NCI-H524 (cell line): ENCODE measurements at places on chromosomes 13 and 19.

GRCh38 chr19:34149873-34150272 lies 22.4 kb upstream of the LSM14A start:
- no peak for DNase-seq

- no peak for DNase-seq
Measured at GRCh38 chr13:39749528-39749927, 94.1 kb downstream of the COG6 start.

DNA sequence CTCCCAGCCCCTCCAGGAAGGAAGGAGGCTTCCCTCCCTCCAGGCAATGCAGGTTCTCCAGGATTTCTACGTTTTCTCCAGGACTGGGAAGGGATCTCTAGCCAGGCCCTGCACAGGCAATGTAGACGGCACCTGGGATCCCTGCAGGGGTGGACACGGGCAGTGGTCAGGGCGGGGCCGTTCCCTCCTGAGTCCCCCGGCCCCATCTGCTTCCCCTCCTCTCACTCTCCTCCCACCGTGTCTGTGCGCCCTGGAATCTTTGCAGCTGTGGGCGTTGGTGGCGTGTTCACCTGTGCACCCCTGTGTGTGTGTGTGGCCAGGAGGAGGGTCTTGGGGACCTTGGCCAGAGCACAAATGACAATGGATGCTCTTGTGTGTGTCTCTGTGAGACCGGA lies 10.0 kb downstream of the NRTN start:
- peak; percentile 37 for DNase-seq

- DNase-seq: no peak
Measured at GRCh38 chr19:46303322-46303690, 6.5 kb downstream of the HIF3A start.

- no peak for DNase-seq
Measured at GRCh38 chr13:20974981-20975585, 72.5 kb upstream of the XPO4 start.

- no peak for DNase-seq
Measured at GRCh38 chr19:6534451-6535093, 3.7 kb downstream of the TNFSF9 start.
